ENCODE measurements at places on chromosomes 2 and 18.

- peak; percentile 45 for DNase-seq
These were observed 48.9 kb downstream of the TSN start for GRCh38 chr2:121804340-121804739.

GRCh38 chr2:240820607-240821428 is 799 bp upstream of the KIF1A start:
- no peak for DNase-seq

DNA sequence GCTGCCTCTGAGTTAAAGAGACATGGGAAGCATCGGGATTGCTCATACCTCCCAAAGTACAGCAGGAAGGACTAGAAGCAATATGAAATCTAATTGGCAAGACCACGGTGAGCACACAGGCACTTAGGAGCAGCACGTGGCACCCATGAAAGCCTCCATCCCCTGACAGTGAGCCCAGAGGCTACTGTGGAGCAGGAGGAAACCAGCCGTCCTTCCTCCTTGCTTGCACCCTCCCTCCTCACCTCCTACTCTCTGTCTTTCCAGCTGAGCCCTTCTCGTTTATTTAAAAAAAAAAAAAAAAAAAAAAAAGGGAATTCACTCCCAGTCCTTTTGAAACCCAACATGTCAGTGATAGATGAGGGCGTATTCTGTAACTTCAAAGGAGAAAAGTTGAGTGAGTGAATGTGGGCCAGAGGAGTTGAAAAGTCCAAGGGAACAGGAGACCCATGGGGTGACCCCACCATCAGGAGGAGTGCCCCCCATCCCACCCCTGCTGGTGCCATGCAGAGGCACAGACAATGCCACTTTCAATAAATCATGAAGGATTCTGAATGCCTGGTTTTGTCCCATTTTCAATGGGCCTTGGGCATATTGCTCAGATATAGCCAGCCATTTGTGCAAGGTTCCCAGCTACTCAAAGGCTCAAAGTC is 96.6 kb upstream of the ALPP start:
- DNase-seq: no peak

GRCh38 chr18:9708434-9709303 is 568 bp downstream of the RAB31 start:
- no peak for DNase-seq

DNA sequence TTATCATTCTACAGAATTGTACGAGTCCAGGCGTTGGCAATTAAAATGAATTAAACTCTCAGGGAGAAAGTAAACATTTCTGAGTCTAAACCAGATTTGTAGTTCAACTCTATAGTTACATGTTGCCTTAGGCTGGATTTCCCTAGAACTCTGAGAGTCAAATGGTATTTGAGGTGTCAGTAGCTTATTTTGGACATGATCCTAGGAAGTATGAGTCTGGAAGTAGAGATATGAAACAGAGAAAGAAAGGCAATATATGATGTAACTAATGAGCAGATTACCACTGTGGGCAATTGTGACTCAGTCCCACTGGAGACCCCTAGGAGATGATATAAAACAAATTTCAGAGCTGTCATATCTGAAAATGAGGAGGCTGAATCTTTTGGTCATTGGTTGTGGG is 199.1 kb upstream of the UBE2E3 start:
- no peak for DNase-seq

DNA sequence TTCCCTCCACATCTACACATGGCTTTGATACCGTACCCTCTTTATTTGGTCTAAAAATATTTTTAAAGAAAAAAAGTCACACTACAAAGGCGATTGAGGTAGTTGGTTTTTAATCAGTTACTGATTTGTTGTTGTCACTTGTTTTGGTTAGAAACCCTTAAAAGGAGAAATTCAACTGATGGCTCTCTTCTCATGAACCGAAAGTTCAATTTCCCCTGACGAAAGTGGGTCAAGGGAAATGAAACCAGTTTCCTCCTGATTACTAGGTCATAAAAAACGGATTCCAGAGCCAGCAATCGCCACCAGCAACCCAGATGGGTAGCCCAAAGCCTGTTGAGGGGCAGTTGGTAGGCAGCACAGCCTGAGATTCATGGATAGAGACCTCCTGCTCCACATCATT is 63.2 kb downstream of the DLGAP1 start:
- peak; percentile 4 for DNase-seq

GRCh38 chr2:207148020-207148419 is 17.7 kb downstream of the KLF7 start:
- peak; percentile 31 for DNase-seq

DNA sequence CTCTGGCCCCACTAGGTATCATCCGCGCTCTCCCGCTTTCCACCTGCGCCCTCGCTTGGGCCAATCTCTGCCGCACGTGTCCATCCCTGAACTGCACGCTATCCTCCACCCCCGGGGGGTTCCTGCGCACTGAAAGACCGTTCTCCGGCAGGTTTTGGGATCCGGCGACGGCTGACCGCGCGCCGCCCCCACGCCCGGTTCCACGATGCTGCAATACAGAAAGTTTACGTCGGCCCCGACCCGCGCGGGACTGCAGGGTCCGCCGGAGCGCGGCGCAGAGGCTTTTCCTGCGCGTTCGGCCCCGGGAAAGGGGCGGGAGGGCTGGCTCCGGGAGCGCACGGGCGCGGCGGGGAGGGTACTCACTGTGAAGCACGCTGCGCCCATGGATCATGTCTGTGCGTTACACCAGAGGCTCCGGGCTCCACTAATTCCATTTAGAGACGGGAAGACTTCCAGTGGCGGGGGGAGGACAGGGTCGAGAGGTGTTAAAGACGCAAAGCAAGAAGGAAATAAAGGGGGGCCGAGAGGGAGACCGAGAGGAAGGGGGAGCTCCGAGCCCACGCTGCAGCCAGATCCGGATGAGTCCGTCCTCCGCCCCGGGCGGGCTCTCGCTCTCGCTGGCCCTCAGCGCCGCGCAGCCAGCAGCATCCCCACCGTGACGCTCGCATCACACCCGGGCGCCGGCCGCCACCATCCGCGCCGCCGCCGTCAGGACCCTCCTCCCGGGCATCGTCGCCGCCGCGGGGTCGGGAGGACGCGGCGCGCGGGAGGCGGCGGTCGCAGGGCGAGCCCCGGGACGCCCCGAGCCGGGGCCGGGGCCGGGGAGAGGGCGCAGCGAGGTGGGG is 664 bp downstream of the NETO1 start:
- DNase-seq: peak; percentile 14

DNA sequence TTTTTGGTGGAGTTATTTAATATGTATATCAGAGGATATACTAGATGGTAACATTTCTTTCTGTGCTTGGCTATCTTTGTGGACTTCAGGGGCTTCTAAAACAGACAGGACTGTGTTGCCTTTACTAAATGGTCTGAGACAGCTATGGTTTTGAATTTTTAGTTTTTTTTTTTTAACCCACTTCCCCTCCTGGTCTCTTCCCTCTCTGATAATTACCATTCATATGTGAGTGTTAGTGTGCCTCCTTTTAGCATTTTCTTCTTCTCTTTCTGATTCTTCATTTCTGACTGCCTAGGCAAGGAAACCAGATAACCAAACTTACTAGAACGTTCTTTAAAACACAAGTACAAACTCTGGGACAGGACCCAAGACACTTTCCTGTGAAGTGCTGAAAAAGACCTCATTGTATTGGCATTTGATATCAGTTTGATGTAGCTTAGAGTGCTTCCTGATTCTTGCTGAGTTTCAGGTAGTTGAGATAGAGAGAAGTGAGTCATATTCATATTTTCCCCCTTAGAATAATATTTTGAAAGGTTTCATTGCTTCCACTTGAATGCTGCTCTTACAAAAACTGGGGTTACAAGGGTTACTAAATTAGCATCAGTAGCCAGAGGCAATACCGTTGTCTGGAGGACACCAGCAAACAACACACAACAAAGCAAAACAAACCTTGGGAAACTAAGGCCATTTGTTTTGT is 52.7 kb downstream of the SMAD4 start:
- DNase-seq: no peak

DNA sequence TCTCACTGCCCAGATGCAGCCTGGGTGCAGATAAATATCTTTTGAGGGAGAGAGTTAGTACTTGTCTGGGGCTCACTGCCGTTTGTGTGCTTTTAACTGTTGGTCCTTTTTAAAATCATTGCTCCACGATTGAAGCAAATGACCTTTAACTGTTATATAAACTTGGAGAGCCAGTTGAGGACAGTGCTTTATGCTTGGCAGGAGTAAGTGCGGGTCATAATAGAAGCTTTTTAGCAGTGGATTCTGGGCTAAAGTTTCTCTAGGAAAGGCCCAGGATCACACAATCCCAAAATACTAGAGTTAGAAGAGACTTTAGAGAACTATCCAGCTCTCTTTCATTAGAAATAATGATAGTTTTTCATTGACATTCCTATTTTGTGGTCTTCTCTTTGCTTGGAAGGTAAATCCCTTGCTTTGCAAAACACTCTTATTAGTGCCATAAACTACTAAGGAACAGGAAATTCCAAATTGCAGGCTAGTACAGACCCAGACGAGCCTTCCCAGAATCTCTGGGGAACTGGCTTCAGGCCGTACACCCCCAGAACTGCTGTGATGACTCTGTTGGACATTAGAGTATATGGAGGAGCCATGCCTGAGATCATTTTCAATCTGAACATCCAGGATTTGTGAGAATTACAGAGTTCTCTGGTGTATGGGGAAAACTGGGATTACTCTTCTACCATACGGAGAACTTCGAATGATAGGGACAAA is 19.1 kb downstream of the LIMS1 start:
- DNase-seq: no peak

DNA sequence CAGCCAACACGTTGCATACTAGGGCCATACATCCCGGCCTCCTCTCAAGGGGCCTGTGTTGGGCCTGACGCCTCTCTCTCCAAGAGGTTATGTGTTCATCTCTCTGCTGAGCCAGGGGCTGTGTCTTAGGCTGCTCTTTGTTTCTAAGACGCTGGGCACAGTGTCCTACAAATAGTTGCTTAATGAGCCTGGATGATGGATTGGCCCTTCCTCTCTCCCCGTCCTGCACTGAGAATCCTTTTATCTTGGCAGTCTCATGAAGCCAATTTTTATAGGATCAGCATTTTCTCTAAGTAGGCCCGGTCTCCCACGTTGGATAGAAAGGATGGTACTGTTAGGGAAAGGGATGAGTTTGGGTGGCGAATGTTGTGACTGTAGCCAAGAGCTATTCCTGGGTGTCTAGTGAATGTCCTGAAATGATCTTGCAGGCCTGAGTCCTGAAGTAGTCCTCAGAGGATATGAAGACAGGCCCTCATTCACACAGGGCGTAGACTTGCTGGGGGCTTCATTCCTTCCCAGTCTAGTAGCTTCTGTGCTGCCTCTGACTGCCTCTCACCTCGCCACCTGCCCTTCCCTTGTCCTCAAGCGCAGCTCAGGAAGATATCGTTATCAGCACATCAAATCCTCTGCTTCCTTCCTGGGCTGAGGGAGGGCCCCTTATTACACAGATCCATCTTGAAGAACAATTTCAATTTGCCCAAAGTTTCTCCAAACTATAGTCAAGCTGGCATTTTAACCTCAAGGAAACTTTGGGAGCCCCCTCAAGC is 8.8 kb downstream of the LBH start:
- no peak for DNase-seq

GRCh38 chr2:66271777-66272176 is 163.1 kb upstream of the MEIS1 start:
- DNase-seq: no peak

- DNase-seq: peak; percentile 59
These were observed 82.1 kb downstream of the TNP1 start for GRCh38 chr2:216777637-216778273.

DNA sequence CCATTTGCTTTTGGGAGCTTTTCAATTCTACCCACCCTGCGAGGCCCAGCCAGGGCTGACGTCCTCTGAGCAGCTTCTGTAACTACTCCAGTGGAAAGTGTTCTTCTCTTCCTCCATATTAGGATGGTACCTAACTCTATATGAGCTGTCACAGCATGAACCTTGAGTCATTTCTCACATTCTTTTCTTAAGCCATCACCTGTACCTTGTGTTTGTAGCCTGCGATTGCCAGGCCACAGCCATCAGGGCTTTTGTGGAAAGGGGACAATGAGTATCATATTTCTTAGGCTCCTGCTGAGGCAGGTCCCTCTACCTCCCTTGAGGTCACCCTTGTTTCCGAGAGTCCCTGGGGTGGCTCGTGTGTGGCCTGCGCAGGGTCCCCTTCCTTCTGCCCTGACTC is 144.5 kb upstream of the DLX2 start:
- DNase-seq: no peak

DNA sequence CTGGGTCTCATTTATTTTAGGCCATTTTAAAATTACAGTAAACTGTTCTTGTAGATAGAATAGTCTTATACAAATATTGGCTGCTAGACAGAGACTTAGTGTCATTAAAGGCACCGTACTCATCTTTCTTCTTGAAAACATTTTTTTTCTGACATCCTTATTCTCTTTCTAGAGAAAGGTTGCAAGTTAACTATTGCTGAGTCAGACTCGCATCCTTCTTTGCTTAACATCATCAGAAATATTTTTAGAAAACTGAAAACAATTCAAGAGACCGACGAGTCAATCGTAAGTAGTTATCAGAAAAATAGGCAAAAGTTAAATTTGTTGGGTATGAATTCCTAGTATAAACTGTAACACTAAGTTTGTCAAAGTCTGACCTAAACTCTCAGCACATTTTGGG is 72.2 kb downstream of the HNMT start:
- DNase-seq: no peak

GRCh38 chr2:186713691-186714090 is 19.8 kb downstream of the FAM171B start:
- no peak for DNase-seq

DNA sequence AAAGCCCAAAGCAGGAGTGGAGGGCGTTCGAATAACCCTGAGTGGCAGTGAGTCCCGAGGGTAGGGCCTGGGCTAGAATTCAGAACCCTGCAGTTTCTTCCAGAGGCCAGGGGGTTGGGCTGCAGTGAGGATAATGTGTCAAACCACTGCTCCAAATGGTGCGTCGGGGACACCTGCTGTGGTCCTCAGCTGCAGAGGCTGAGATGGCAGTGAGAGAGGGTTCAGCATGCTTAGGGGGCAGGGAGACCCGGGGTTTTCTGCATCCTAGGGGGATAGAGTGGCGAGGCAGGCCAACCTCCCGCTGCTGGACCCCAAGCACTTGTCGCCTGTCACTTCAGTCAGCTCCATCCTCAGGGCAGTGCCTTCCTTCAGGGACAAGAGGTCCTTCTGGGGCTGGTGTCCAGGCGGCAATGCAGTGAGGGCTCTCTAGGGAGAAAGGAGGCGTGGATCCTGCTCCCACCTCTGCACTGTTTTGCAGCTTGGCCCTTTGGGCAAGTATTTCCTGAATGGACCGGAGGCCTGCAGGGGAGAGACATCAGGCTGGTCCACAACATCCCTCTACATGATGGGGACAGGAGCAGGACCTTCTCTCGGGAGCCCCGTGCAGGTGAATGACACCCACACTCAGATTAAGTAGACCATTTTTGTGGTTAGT is 8.4 kb upstream of the NTSR2 start:
- no peak for DNase-seq

DNA sequence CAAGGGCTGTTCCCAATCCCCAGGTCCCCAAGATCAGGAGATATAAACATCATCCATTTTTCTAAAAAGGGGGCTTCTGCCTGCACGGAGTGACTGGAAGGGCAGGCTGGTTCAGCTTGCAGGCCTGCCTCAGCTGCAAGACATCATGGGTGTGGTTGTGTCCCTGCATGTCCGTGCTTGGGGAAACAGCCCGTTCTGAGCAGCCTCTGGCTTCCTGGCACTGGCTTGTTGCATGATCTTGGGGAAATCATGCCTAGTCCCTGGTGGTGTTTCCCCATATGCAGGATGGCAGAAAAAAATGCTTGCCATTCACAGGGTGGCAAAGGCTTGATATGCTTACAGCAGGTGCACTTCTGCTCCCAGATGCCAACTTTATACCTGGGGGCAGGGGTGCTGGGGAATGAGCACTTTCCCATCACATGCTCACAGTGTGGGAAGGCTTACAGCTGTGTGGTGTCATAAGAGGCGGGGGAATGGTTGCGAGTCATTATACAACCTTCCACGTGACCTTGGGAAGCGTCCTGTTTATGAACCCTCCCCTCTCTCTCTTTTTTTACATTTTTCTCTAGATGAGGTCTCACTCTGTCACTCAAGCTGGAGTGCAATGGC is 7.2 kb downstream of the PCARE start:
- DNase-seq: no peak

Measured in MG63 (cell line).